ENCODE measurements at places on chromosomes 7 and 10.

DNA sequence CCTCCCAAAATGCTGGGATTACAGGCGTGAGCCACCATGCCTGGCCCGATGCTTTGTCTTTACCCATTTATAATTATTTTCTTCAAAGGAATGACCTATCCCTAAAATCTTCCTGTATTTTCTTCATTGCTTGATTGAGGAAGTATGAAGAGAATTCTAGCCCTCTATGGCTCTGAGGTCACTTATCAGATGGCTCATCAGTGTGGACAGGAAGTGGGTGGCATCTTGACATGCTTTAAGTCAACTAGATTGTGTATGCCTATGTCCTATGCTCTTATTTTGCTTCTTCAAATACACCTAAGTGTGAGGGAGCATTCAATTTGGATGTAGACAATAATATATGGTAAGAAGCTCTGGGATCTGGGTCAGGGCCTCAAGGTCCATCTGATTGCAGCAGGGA is 1020.5 kb downstream of the LRMDA start:
- no peak for DNase-seq

DNA sequence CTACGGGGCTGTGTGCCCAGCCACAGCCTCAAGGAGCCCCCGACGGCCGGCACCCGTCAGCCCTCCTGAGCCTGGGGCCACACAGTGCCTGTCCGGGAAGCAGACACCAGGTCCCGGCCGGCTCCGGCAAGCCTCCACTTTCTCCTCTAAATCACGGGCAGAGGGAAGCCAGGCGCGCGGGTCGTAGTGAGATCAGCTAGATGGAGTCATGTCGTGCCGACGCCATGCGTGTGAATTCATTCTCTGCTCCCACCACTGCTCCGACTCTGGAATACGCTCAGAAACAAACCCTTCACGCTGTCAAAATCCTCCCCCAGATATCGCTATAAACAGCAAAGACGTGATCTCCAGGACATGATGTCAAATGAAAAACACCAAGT is 93.7 kb upstream of the DNAAF5 start:
- no peak for DNase-seq

DNA sequence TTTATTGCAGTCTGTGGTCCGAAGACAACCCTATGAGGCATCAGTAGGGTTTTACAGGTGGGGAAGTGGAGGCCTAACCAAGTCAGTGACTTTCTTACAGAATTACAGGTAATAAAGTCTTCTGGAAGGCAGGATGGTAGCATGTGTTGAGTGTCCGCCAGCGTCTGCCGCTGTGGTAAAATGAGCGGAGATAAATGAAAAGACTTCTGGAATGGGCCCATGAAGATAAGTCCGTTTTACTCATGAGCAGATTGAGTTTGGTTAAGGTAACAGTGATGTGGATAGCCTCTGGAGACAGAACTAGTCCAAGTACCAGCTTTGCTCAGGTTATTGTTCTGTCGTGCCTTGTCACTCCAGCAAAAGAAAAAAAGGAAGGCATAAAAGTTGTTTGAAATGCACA is 966 bp downstream of the FBH1 start:
- DNase-seq: no peak

DNA sequence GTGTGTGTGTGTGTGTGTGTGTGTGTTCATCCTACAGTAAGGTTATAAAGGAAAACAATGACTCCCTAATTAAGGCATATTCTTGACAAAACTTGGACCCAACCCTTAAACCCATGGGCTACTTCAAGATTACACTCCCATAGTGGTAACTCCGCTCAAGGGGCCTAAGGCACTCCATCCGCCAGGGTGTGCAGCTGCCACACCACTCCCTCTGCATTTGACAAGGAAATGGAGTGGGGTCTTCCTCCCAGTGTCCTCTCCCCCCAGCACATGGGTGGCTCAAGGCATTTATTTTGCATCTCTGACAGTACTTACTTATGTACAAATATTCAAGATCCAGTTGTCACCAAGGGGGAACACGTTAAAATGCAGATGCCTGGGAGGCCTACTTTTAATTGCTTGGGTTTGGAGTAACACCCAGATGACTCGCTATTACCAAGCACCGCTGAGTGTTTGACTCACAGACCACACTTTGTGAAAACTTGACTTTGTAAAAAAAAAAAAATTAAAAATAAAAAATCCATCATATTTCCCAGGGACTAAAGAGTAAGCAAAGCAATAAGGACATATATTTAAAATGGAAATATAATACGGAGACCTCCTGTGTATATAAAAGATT is 53.0 kb upstream of the AGR3 start:
- DNase-seq: no peak

DNA sequence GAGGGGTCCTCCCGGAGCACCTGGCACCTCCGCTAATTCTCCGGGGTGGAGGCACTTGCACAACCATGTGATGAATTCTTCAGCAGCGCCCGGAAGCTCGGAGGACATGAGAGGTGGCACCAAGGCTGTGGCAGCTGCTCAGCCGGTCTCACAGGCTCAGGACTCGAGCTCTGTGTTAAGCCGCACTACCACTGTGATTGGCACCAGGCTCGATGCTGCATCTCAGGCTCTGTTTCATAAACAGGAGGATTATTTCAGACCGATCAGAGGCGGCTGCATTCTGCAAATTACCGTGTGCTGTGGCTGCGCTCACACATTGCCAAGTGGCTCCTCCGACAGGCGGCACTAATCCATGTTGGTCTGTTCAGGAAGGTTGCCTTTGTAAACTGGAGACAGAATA is 495.2 kb downstream of the DNAJB6 start:
- no peak for DNase-seq

DNA sequence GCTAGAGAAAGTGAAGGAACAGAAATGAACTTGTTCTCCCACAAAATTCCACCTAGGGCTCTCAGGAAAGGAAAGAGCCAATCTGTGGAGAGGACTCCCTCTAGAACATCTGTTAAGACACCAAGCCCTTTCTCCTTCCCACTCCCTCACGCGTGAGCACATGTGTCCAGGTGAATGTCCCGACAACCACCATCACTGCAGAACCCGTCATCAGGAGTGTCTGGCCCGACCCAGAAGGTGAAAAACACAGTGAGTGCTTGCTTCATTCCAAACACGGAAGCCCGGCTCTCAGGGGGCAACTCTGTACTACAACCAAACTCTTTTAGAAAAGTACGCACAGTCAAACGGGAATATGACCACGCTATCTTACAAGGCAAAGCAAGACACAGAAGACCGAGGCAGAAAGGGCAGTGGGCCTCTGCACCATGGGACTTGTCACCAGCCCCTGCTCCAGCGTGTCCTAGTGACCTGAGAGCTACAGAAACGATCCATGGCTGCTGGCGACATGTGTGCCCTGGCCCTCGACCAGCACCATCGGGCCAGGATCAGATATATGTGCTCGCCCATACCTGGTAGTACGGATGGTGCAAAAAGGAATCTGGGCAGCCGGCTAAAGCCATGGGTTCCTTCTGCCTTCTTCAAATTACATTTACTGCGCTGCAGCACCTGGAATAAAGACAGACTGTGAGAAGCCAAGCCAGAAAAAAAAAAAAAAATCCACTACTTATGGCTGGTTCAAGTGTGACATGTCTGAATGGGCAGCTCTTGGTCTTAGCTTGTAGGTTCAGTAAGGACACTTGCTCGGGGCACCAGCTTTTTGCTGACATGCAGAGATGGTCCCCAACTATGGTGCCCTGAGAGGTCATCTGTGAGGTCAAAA is 50.8 kb downstream of the GRB10 start:
- DNase-seq: no peak

DNA sequence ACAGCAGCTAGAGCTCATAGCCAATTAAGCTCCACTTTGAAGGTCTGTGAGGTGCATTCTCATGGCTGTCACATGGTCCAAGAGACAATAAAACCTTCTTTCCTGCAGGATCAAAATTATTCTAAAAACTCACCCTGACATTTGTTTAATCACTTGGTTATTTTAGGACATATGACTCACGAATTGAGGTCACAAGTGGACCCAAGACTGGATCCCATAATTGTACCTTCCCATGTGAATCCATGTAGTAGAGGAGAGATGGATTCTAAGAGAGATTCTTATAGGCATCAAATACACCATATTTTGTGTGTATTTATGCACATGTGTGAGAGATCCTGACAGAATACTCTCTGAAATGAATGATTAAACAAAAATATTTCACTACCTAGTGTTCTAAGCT is 18.1 kb downstream of the POLR1F start:
- DNase-seq: peak; percentile 35

- DNase-seq: no peak
These were observed 312.0 kb downstream of the WDR37 start for GRCh38 chr10:1367938-1368841.

DNA sequence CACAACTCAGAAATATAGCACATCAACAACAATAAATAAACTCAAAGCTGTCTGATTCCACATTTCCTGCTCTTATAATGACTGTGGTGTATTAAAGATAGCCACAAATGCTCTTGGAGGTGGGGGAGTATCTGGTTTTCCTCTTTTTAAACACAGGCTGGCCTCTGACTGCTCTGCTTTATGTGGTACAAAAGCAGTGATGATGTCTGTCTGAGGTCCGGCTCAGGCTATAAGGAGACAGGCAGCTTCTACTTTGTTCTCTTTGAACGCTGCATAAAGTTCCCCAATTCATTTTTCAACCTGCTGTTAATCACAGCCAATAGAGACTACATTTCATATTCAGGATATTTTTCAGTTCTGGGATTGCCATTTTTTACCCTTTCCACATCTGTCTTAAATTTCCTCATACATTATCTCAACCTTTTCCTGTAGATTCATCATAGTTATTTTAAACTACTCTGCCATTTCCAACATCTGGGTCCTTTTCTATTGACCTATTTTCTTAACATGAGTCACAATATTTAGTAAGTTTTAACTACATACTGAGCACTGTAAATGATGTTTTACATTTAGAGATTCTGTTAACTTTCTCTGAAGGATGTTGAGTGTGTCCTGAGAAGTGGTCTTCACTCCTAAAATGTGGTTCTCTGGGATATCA is 64.9 kb downstream of the CRPPA start:
- DNase-seq: no peak

GRCh38 chr7:92723943-92724342 is 112.4 kb downstream of the CDK6 start:
- DNase-seq: no peak

GRCh38 chr7:94888551-94888950 is 18.8 kb upstream of the PPP1R9A start:
- no peak for DNase-seq

DNA sequence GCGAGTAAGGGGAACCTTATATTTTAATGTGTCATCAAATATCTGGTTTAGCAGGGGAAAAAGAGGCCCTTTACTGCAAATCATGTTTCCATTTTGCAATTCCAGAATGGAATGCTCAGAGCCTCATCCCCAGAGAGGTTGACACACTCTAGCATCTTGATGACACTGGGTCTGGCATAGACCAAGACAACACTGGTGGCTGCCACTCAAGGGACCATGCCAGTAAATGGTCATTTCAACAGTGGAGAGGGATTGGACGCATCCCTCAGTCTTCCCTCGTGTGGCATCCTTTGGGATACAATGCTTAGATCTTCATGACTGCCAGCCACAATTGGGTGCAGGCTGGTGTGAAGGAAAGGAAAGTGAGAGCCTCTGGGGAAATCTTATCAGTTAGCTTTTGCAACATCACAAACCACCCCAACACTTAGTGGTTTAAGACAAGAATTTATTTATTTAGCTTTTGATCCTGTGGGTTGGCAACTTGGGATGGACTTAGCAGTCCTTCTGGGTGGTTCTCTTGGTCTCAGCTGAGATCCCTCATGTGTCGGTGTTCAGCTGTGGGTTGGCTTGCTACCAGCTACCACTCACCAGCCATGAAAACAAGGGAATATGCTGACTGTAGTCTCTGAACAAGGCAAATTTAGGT is 21.6 kb downstream of the TACC2 start:
- DNase-seq: no peak

DNA sequence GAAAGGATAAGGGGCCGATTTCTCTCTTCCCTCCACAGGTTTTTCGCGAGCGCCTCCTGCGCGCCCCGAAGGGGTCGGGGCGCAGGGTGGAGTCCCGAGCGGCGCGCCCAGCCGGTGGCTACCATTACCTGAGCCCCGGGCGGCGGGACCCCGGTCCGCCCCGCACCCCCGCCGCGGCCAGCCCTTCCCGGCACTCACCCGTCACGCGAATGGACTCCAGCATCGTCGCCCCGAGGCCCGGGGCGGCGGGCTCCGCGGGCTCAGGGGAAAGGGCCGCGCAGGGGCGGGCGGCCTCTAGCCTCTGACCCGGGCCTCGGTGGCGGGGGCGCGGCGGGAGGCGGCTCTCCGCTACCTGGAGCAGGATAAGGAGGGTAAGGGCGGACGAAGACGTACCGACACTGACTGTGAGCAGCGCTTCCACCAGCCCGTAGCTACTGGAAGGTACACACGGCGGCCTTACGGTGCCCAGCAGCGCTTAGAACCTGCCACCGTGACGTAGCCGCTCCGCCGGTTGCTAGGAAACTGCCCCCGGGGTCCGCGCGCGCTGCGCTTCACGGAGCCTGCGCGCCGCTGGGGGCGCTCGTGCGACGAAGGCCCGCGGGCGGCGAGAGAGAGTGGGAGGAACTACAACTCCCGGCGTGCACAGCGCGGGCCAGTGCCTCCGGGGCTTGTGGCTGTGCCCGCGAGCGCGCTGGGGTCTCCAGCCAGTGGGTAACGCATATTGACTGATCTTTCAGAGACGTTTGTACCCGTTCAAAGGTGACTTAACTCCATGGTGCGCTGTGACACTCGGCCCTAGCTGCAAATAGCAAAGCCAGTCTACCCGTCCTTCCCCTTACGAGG is 22.7 kb upstream of the ANLN start:
- DNase-seq: peak; percentile 96

- no peak for DNase-seq
These were observed 87.3 kb upstream of the CYTH3 start for GRCh38 chr7:6359734-6360133.

DNA sequence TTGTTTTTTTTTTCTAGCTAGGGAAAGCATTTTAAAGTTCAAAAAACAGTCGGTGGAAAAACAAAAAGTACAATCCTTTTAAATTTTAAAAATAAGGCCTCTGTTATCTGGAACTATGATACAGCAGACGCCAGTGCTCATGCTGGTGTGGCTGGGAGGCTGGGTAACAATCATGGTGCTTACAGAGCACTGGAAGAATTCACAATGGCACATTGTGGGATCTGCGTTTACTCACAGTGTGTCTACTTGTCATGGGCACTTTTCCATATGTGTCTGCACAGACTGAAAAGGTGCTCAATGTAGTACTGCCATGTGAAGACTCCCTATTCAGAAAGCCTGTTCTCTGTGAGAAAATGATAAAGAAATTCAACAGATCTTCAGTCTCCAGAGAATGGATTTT is 278.2 kb upstream of the IMMP2L start:
- no peak for DNase-seq

- no peak for DNase-seq
These were observed 8.9 kb downstream of the HIP1 start for GRCh38 chr7:75729851-75730274.

GRCh38 chr7:127667759-127668530 is 16.0 kb downstream of the SND1 start:
- no peak for DNase-seq

GRCh38 chr7:53642866-53643265 is 607.4 kb downstream of the POM121L12 start:
- no peak for DNase-seq

- no peak for DNase-seq
These were observed 4.9 kb downstream of the CPA4 start for GRCh38 chr7:130297628-130298543.

- DNase-seq: no peak
These were observed 85.7 kb downstream of the MMRN2 start for GRCh38 chr10:86871563-86872183.
